A172 (cell line): ENCODE measurements at places on chromosomes 5 and 9.

GRCh38 chr5:156879665-156880285 lies 29.7 kb downstream of the PPP1R2B start:
- no peak for DNase-seq

DNA sequence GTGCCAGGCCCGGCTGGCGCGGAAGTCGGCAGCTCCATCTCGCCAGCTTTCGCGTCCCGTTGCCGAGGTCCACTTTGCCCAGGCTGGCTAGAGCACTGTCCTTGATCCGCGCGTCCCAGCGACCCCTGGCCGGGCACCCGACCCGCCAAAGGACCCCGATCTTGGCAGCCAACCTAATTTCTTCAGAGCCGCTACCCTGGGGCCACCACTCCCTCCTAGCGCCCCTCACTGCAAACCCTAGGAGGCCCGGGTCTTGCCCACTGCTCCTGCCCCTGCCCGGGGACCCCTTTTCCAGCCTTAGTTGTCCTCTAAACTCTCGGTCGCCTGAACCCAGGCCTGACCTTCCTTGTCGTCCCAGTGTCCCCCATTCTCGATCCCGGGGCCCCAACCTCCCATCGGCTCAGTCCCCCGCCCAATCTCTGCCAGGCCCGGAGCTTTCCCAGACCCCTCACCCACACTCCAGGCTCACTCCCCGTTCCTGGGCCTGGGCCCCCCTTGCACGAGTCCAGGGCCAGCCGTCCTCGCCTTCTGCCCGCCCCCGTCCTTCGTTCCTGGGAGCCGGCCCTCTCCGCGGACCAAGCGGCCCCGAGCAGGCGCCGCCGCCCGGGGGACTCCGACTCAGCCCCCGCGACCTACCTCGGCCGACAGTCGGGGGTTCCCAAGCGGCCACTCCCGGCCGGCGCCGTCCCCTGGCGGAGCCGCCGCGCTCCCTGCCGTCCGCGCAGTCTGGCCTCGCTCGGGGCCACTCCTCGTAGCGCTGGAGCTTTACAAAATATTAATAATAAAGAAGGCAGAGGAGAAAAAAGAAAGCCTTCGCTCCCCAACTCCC lies 701 bp upstream of the LMX1B start:
- DNase-seq: no peak

DNA sequence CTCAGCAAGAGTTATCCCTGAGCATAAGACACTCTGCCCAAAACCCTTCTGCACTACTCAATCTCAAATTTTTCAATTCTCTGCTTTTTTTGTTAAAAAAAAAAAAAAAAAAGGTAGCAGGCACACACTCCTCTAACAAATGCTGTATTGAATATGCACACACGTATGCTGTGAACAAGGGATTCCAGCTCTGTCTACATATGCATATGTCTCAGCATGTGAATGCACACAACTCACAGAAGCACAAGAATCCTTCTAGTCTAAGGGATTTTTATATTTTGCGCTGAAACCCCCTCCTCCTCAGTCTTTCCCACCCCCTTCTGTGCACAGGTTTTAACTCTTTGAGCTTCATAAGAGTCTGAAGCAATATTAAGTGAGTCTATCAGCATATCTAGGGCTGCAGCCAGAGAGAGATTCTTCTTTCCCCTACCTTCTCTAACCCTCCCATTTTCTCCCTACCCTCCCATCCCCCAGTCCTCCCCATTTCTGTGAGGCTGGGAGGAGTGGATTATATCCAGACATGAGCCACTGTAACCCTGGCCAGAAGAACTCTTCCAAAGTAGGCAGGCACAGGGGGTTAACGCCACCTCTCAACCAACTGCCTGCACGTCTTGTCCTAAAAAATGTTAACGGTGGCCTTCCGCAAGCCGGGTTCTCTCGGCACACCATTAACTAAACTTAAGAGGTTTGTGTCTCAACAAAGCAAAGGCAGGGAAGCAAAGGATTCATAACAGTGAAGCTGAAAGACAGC lies 1.0 kb downstream of the GABRB2 start:
- no peak for DNase-seq

- peak; percentile 49 for DNase-seq
These were observed 159.1 kb downstream of the CSNK1G3 start for GRCh38 chr5:123671042-123671441.

DNA sequence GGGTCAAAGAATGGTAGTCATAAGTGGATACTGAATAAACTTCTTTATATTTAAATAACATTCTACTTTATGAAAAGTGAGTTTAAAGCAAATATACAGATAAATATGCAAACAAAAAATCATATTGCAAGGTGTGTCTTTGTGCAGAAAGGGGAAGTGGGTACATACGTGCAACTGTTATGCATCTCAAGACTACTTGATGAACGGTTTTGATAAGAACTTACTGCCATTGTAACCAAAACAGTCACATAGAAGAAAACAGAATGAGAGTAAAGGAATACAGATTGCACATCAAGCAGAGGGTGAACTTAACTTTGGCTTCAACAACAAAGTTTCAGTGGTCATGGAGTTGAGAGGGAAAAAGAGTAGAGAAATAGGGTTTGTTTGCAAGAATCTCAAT lies 9.9 kb downstream of the CAMK4 start:
- no peak for DNase-seq
